Calu3 (cell line): ENCODE measurements at places on chromosomes 13 and 19. TPM values are rescaled to one million over a fixed set of nuclear protein-coding genes. Genes with fewer than 3 reads are reported as not detected.

GRCh38 chr13:98275681-98276171, 98.7 kb upstream of the RNF113B start:
- no peak overlapping the region for H3K27ac ChIP-seq
- no peak overlapping the region for H3K4me3 ChIP-seq
- H3K27me3 ChIP-seq: no peaks in the 10 kb centered on the region
- no peaks in the 10 kb centered on the region for H3K36me3 ChIP-seq

DNA sequence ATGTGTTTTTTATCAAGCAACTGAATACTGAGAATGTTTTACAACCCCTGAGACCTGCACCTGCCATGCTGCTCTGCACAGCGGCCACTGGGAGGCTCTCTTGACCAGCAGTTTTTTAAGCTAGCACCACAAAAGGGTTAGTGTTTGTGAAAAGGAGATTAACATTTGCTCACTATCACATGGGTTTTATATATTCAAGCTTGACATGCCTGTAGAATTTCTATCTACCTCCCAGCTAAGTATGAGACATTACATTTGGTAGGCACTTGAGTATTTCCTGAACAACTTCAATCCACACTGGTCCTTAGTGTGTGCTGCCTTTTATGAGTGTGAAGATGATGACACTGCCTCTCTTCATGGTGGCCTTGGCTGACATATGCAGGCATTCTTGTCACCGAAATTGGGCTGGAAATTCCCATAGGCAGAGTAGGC, 1238.9 kb downstream of the UQCRFS1 start:
- peak; percentile 42 for DNase-seq
- H3K4me3 ChIP-seq: no peak overlapping the region
- no peaks in the 10 kb centered on the region for H3K36me3 ChIP-seq
- no peaks in the 10 kb centered on the region for H3K27me3 ChIP-seq

- H3K27me3 ChIP-seq: no peaks in the 10 kb centered on the region
- DNase-seq: no peak
- no peak overlapping the region for H3K4me3 ChIP-seq
- H3K36me3 ChIP-seq: peaks cover 38% of the 10 kb centered on the region
- no peak overlapping the region for H3K27ac ChIP-seq
These were observed 20.9 kb downstream of the SIN3B start for GRCh38 chr19:16850133-16850532.

DNA sequence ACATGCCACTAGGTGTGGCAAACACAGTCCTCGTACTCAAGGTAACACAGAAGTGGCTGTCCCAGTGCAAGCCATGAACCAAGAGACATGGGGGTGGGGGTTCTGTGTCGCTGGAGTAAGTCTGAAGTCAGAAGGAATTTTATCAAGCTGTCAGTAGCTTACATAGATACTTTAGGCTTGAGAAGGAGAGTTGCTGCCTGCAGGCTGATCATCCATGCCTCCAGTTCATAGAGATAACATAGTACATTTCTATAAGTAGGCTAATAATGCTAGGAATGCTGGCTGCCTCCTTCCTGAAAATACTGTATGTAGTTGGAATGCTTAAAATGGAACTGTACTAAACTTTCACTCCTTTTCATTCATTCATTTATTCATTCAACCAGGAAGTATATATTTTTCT, 70.1 kb downstream of the CAB39L start:
- no peaks in the 10 kb centered on the region for H3K4me1 ChIP-seq
- no peaks in the 10 kb centered on the region for H3K27me3 ChIP-seq
- no peaks in the 10 kb centered on the region for H3K36me3 ChIP-seq
- H3K4me3 ChIP-seq: no peak overlapping the region
- no peak for DNase-seq

DNA sequence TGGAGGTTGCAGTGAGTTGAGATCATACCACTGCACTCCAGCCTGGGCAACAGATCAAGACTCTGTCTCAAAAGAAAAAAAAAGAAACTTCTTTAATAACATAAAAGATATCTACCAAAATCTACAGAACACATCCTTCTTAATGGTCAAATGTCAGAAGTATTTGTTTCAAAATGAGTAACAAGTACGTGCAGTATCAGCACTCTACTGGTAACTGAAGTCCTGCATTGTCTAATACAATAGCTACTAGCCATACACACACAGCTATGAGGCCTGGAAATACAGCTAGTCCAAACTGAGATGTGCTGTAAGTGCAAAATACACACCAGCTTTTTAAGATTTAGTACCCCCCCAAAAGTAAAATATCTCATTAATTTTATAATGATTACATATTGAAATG, 88.1 kb downstream of the TSC22D1 start:
- no peaks in the 10 kb centered on the region for H3K27me3 ChIP-seq
- DNase-seq: no peak
- H3K4me3 ChIP-seq: no peak overlapping the region
- no peaks in the 10 kb centered on the region for H3K36me3 ChIP-seq
- H3K4me1 ChIP-seq: no peaks in the 10 kb centered on the region
- H3K27ac ChIP-seq: no peak overlapping the region

DNA sequence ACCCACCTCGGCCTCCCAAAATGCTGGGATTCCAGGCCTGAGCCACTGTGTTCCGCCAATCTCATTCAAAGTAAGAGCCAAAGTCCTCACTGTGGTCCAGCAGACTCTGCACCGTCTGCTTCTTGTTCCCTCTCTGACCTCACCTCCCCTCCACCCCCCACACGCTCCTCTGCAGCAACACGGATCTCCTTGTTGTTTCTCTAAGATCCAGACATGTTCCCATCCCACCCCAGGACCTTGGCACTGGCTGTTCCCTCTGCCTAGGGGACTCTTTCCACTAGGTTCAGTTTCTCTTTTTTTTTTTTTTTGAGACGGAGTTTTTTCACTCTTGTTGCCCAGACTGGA, 38.4 kb downstream of the LTBP4 start:
- DNase-seq: no peak
- peaks cover 15% of the 10 kb centered on the region for H3K27me3 ChIP-seq
- peaks cover 18% of the 10 kb centered on the region for H3K4me1 ChIP-seq
- no peaks in the 10 kb centered on the region for H3K36me3 ChIP-seq

DNA sequence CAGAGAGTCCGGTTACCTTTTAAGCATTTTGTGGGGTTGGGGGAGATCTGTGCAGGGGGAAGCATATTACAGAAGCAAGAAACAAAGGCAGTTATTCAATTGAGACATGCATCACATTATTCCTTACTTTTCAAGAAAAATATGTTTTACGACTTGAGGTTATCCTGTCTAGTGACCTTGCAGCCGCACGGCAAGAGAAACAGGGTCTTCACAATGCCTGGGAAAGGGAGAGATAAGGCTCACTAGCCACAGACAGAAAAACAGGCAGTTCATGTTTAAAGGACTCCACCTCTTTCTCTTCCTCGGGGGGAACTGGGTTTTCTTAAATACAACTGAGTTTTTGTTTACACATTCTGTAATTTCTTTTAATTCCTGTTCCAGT, 536 bp upstream of the NCR1 start:
- no peaks in the 10 kb centered on the region for H3K36me3 ChIP-seq
- no peak for DNase-seq
- H3K4me1 ChIP-seq: no peaks in the 10 kb centered on the region
- H3K27ac ChIP-seq: no peak overlapping the region

DNA sequence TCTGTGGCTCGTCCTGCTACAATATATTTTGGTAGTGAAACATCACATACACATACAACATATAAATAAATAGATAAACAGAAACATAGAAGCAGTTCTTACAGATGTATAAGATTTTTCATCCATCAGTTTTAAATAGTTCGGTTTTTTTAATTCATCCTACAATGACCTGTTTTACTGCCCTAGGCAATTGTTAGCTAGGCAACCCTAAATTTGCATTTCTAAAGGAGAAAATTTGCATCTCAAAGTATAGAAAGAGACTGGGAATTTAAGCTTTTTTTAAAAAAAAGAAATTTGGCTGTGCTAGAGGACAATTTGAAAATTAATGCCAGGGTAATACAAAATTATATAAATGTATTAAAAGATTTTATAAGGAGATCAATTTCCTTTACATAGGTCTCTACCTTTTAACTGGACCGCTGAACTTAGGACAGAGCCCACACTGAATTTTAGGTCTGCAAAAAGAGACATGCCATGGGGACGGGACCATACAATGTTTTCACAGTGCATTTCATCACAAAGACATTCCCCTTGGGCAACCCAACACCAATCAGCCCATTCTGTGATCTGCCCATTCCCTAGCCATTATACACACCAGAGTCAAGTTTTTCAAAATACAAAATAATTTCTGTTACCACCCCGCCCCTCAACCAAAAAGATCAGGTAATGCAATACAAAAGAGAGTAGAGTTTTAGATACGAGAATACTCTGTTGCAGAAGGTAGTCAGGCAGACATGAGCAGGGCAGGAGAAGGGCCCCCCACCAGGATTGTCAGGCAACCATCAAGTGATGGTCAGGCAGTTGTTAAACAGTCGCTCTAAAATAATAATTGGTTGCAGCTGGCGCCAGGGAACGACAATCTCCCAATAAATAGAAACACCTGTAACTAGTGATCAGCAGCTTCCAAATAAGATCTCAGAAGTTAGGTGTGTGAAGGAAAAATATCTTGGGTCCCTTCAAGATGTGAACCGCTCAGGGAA, 299.7 kb upstream of the SGCG start:
- H3K27me3 ChIP-seq: no peaks in the 10 kb centered on the region
- no peaks in the 10 kb centered on the region for H3K36me3 ChIP-seq
- H3K27ac ChIP-seq: no peak overlapping the region
- no peak overlapping the region for H3K4me3 ChIP-seq

GRCh38 chr19:13986348-13986904, 19.7 kb downstream of the RFX1 start:
- H3K36me3 ChIP-seq: peaks cover 16% of the 10 kb centered on the region
- H3K27ac ChIP-seq: no peak overlapping the region
- no peak overlapping the region for H3K4me3 ChIP-seq
- H3K4me1 ChIP-seq: no peaks in the 10 kb centered on the region

- H3K4me1 ChIP-seq: peaks cover 37% of the 10 kb centered on the region
- H3K4me3 ChIP-seq: no peak overlapping the region
- peaks cover 5% of the 10 kb centered on the region for H3K36me3 ChIP-seq
- peak overlapping the region; percentile 4 for H3K27ac ChIP-seq
These were observed 38.5 kb upstream of the POU2F2 start for GRCh38 chr19:42170715-42171114.

DNA sequence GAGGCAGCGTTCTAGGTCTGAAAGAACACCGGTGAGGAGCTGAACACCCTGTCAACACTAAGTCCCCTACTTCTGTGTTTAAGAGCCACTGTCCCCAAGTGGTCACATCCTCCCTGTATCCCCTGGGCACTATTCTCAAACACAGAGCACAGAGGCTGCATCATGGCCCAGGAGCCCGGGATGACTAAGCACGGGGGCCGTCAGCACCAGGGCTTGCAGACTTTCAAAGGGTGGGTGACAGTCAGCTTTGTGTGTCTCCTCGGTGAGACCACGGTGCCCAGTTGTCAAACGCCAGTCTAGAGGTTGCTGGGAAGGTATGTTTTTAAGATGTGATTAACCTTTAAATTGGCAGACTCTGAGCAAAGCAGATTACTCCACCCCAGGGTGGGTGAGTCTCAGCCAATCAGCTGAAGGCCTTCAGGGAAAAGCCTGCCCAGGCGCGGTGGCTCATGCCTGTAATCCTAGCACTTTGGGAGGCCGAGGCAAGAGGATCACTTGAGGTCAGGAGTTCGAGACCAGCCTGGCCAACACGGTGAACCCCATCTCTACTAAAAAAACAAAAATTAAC, 8.0 kb downstream of the MAP2K2 start:
- no peak overlapping the region for H3K27ac ChIP-seq
- peaks cover 1% of the 10 kb centered on the region for H3K4me1 ChIP-seq
- H3K36me3 ChIP-seq: peaks cover 24% of the 10 kb centered on the region
- no peak for DNase-seq
- H3K4me3 ChIP-seq: no peak overlapping the region

- peaks cover 12% of the 10 kb centered on the region for H3K4me1 ChIP-seq
- no peak overlapping the region for H3K4me3 ChIP-seq
- H3K27ac ChIP-seq: no peak overlapping the region
- peaks cover 8% of the 10 kb centered on the region for H3K36me3 ChIP-seq
These were observed 1.4 kb downstream of the PLA2G4C start for GRCh38 chr19:48108997-48109782.

The PLPPR3 gene
- total RNA-seq: 0.27 TPM in 1 of 2 replicates, not detected in the other

The UHRF1 gene
- total RNA-seq: 41.0 and 45.2 TPM in 2 replicates

The ZNF439 gene
- 0.71 TPM in 2 replicates for total RNA-seq

The PGLYRP2 gene
- total RNA-seq: not detected in 2 replicates

The GPX4 gene
- total RNA-seq: 246 and 251 TPM in 2 replicates

The GIPR gene
- 6.9 TPM in 2 replicates for total RNA-seq

The ZNF229 gene
- total RNA-seq: 4.0 and 4.2 TPM in 2 replicates

The SBK2 gene
- total RNA-seq: not detected in 2 replicates

The ZNF816 gene
- 16.5 and 17.5 TPM in 2 replicates for total RNA-seq

The CYP2A7 gene
- total RNA-seq: not detected in 2 replicates
